Renal pelvis (tissue), 12 donors: ENCODE measurements at places on chromosomes 1 and 21. TPM values are rescaled to one million over a fixed set of nuclear protein-coding genes. Genes with fewer than 3 reads are reported as not detected.

DNA sequence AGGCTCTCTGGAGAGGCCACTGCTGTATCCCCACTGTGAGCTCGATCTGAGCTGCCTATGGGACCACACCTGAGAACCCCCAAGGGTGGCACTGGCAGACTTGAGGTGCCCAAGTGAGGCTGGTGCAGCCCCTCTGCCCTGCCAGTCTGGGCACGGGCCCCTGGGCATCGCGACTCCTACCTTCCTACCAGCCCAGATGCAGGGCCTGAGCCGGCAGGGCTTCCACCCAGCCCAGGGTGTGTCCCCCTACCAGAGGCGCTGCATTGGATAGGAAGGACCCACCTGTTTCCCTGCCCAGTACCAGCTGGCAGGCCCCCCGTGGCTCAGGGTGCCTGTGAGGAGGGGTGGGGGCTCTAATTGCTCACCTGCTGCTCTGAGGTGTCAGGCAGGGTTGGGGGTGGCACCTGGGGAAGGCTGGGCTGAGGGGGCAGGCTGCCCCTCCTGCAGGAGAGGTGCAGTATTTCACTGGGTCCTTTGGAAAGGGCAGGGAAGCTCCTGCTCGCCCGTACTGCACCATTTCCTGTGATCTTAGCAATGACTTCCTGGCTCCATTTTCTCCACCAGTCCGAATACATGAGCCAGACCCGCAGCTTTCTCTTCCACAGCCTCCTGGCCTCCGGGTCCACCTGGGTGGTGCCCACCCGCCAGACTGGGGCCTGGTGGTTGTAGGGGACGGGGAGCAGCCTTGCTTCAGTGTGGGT, 11.8 kb downstream of the TP73 start:
- DNase-seq: no peak

DNA sequence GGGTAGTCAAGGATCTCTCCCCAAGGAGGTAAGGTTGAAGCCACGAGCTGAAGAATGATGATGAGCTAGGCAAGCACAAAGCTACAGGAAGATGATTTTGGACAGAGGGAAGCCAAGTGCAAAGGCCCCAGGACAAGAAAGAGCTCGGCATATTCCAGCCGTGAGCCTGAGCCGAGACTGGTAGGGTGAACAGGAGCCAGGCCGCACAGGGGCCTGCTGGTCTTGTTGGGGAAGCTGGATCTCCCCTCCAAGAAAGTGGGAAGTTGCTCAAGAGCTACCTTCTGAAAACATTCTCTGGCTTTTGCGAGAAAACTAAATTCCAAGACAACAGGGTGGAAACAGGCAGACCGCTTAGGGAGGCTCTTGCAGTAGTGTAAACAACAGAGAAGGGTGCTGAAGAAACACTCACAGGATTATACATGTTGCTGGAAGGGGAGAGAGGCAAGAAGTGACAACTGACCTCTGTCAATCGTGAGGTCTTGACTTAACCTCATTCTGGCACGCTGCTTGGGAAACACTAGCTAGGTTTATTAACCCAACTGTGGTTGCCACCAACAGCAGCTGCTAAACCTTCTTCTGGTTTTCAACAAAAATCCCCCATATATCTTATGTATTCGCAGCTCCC, 625.2 kb downstream of the SMYD3 start:
- no peak for DNase-seq

DNAJC28 gene
- 4.6 TPM for polyA plus RNA-seq

DNA sequence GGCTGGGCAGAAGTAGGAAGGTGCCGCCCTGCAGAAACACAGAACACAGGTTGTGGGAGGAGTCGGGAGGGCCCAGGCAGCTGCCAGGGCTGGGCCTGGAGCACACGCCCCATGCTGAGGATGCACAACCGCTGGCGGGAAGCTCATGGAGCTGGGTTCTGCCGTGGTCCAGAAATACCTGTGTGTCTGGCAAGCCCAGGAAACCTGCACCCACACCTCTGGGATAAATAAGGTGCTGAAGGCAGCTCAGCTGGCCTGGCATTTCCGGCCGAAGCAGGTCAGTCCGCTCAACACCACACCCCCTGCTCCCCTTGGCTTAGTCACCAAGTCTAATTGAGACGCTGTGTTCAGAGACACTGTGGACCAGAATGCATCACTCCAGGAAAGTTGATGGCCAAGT, 32.1 kb downstream of the CTNNBIP1 start:
- DNase-seq: no peak

CELA3B gene
- polyA plus RNA-seq: not detected

- DNase-seq: no peak
Observed at GRCh38 chr1:19066874-19067181, 110.4 kb upstream of the IFFO2 start.

MIXL1 gene
- polyA plus RNA-seq: 0.16 TPM

DNA sequence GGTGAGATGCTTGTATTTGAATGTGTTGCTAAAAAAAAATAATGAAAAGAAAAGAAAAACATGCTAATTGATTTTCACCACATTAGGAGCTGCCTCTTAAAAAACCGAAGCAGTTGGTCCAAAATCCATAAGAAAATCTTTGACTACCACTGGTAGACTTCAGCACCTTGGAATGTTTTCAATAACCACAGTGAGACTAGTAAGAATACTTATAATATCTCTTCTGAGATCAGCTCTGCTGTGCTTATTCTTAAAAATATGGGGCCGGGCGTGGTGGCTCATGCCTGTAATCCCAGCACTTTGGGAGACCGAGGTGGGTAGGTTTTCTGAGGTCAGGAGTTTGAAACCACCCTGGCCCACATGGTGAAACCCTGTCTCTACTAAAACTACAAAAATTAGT, 15.1 kb downstream of the NFYC start:
- DNase-seq: no peak

MFN2 gene
- polyA plus RNA-seq: 70.9 TPM

DNA sequence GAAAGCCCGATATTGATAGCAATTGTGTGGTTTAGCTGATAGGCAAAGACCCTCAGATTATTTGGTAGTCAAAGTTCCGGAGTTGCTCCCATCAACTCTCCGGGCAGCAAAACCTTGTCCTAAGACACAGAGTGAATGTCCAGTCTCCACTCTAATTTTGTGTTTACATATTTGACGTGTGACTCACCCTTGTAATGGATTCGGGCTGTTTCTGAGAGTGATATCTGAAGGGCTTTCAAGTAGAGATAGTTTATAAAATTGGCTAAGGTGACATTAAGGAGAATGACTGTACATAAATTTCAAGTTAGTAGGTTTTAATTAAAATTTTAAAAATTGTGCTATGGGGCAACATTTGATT, 154.2 kb downstream of the CNIH3 start:
- no peak for DNase-seq

DNA sequence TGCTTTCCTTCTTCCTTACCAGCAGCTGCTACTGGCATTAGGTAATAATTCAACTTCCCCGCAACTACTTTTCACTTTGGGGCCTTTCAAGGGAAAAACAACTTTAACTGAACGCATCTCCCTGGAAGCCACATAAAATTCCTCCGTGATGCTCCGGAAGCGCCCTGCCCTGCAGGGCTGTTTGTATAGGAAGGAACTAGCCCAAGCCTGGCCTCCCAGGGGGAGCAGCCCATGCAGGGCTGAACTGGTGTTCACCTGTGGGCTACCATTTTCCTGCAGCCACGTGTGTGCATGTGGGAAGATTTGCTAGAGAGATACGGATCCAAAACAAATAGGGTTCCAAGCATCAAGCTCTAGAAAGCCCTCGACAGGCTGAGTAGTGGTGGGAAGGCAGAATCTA, 14.4 kb downstream of the CLDN14 start:
- DNase-seq: no peak

DNA sequence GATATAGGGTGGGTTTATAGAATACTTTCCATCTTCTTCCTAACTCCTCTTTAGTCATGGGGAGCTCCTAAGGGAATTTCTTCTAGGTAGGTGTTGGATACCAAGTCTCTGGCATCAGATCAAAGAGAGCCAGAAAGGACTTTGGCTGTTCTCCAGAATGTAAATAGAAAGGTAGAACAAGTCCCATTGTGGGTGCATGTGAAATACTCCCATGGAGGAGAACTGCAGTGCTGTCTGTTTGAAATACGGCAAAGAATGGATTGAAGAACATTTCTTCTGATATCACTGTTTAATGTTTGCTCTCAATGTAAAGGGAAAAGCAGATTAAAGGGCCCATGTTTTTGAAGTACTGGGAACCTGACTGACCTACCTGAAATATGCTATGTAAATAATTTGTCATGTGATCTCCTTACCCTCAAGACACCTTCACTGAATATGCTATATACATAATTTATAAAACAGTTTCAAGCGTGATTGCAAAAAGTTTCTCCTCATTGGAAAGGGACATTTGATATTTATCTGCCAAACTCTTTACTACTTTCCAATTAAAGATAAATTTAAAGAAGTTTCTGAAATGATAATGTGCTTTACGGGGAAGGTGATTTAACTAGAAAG, 65.9 kb downstream of the LAMC1 start:
- no peak for DNase-seq

- DNase-seq: no peak
Observed at GRCh38 chr1:119002028-119002686, 14.0 kb upstream of the TBX15 start.

EVA1C gene
- 2.9 TPM for polyA plus RNA-seq

- no peak for DNase-seq
Observed at GRCh38 chr1:46034601-46035516, 97.6 kb downstream of the PIK3R3 start.

GRCh38 chr1:108551137-108551862, 8.6 kb upstream of the EEIG2 start:
- DNase-seq: no peak

IL12RB2 gene
- polyA plus RNA-seq: 0.81 TPM

DNA sequence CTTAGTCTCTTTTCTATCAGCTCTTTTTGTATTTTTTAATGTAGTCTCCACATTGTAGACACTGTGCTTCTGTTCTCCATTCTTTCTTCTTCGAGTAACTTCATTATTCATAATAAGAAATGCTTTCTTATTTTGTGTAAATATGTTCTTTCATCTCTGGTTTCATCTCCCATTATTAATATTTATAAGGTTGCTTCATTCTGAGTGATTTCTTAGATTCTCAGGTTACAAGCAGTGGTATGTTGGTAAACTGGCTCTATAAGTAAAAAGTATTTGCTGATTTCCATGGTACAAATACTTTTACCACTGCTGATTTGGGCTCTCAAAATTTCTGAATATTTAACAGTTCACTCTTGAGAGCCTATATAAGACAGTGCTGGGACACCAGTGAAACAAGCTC, 81.3 kb downstream of the CDC14A start:
- no peak for DNase-seq

IL19 gene
- polyA plus RNA-seq: 1.2 TPM

LDLRAD1 gene
- polyA plus RNA-seq: not detected

DNA sequence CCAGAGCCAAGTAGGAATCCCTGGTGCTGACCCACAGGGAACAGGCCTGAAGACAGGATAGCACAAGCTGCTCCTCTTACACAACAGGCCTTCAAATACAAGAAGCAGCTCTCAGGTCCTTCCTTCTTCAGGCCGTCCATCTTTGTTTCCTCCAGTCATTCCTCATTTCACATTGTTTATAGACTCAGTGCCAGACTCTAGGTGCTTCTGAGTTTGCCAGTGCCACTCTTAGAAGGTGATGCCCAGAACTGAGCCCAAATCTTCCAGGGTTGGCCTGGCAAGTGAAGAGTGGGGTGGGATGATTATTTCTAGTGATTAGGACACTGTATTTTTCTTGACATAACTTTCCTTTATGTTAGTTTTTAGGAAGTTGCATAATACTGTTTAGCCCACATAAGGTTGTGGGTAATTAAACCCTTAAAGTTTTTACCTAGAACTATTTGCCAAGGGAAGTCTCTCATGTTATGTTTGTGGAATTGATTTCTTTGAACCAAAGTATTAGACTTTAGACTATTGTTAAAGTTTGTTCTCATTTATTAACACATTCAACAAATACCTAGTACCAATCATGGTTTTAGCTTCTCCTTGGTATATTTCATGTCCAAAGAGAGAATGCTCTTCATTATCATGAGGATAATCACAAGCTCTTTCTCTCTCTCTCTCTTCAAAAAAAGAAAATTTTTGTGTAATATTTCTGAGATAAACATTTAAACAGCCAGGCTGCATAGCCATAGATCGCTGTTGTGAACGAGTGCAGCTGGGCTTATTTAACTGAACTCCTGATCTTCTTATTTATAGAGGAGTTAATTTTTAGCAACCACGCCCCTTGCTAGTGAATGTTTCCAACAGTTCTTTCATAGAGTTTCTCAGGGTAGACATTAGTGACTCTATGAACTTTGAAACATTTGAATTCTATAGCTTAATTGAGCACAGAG, 47.7 kb downstream of the PGM1 start:
- DNase-seq: no peak

DNA sequence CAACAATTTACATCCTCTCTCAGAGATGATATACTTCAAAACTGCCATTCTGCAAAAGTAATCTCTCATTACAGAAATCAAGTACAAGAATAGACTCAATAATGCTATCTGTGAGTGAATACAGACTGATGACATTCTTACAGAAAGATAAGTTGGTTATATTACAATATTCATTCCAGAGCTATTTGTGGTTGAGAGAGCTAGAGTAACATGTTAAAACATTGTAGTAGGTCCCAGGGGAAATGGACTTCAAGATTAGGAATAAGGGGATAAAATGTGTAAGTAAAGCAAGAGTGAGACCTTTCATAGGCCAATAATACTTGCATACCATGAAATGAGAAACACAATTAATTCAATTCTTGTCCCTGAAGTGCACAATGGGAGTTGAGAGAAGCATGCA, 1.5 kb downstream of the F13B start:
- no peak for DNase-seq

DNA sequence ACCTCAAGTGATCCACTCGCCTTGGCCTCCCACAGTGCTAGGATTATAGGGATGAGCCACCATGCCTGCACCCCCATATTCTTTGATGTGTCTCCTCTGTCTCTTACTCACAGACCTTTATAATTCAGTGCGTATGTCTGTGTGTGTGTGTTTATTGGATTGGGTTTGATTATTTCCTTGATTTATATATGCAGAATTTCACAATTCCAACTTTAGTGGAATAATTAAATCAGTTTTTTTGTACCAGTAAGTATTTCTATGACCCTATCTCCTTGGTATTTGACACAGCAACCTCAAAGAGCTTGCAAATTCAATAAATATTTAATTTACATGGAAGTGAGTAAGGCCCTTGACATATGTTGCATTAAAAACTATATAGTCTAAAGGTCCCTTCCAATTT, 333.9 kb upstream of the ADAMTS5 start:
- no peak for DNase-seq

LCE1D gene
- not detected for polyA plus RNA-seq

GRCh38 chr1:6171548-6172124, 8.5 kb downstream of the CHD5 start:
- DNase-seq: no peak

MAP3K21 gene
- polyA plus RNA-seq: 27.3 TPM

- DNase-seq: no peak
Observed at GRCh38 chr1:182359645-182360044, 31.9 kb downstream of the GLUL start.

- peak; percentile 56 for DNase-seq
Observed at GRCh38 chr1:1162597-1163537, 10.8 kb upstream of the TTLL10 start.
